ENCODE measurements at places on chromosomes 6 and 20. TPM values are rescaled to one million over a fixed set of nuclear protein-coding genes. Genes with fewer than 3 reads are reported as not detected.

The TAF11 gene
- total RNA-seq: 17.4 TPM

The GGTLC1 gene
- not detected for total RNA-seq

The SIRPB2 gene
- total RNA-seq: 1.2 TPM

The GSTA3 gene
- total RNA-seq: not detected

The SRSF12 gene
- 0.26 TPM for total RNA-seq

- H3K4me1 ChIP-seq: no peaks in the 10 kb centered on the region
- no peaks in the 10 kb centered on the region for H3K36me3 ChIP-seq
- no peaks in the 10 kb centered on the region for H3K27me3 ChIP-seq
- H3K4me3 ChIP-seq: no peak overlapping the region
- DNase-seq: no peak
Observed at GRCh38 chr6:88848870-88849269, 114.5 kb downstream of the RNGTT start.

GRCh38 chr6:133136177-133136880 lies 104.8 kb upstream of the EYA4 start:
- H3K4me1 ChIP-seq: peaks cover 29% of the 10 kb centered on the region
- no peak overlapping the region for H3K27ac ChIP-seq
- H3K4me3 ChIP-seq: no peak overlapping the region

- DNase-seq: no peak
- H3K27ac ChIP-seq: no peak overlapping the region
- no peak overlapping the region for H3K4me3 ChIP-seq
- H3K4me1 ChIP-seq: no peaks in the 10 kb centered on the region
- no peaks in the 10 kb centered on the region for H3K27me3 ChIP-seq
Observed at GRCh38 chr6:142728910-142729481, 216.0 kb downstream of the HIVEP2 start.

DNA sequence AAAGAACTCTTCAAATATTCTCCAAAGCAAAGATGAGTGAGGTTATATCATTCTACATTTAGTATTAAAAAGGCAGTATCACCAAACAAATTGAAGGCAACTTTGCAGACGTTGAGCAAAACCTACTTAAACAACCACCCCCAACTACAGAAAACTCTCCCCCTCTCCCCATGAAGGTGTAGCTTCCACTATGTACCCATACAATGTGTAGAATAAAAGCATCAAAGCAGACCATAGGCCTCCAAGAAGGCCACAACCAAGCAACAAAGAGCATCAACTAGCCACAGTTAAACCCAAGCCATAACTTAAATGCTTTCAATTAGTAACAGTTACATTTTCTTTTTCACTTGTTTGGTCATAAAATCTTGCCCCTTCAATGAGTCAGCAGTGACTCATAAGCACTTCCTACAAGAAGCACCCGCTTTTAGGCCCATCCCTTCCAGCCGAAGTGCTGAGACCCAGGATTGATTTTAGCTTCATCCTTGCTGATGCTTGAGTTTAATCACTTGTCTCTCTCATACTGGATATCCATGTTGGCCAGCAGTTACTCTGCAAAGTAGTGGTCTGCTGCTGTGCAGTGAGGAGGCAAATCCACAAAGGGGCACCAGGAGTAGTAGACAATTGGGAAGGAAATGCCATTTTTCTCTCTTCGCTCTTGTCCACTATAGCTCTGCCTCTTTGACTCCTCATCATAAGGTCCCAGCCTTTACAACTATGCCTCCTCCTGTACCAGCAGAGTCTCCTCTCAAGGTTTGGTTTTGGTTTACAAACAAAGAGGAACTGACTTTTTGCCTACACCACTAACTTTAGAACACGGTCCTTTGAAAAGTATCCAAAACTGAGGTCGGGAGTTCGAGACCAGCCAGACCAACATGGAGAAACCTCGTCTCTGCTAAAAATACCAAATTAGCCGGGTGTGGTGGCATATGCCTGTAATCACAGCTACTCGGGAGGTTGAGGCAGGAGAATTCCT lies 8.4 kb upstream of the NUP153 start:
- no peak overlapping the region for H3K4me3 ChIP-seq
- H3K36me3 ChIP-seq: no peaks in the 10 kb centered on the region
- H3K4me1 ChIP-seq: no peaks in the 10 kb centered on the region
- DNase-seq: no peak

GRCh38 chr6:116011520-116011919 lies 49.2 kb downstream of the FRK start:
- no peak for DNase-seq
- no peaks in the 10 kb centered on the region for H3K4me1 ChIP-seq
- no peaks in the 10 kb centered on the region for H3K36me3 ChIP-seq

- H3K4me3 ChIP-seq: no peak overlapping the region
- H3K4me1 ChIP-seq: no peaks in the 10 kb centered on the region
- no peak overlapping the region for H3K27ac ChIP-seq
- no peak for DNase-seq
- H3K27me3 ChIP-seq: no peaks in the 10 kb centered on the region
- H3K36me3 ChIP-seq: no peaks in the 10 kb centered on the region
Observed at GRCh38 chr6:106060167-106060566, 26.0 kb upstream of the PRDM1 start.

DNA sequence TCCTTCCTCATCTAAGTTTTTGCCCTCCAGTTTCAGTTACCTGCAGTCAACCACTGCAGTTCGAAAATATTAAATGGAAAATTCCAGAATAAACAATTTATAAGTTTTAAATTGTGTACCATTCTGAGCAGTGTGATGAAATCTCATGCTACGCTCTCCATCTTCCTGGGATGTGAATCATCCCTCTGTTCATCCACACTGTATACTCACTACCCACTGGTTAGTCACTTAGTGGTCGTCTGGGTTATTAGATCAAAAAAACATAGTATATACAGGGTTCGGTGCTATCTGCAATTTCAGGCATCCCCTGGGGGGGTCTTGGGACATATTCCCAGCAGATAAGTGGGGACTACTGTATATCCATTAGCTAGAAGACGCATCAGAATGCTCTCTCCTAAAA lies 151.9 kb upstream of the SLC22A16 start:
- no peak for DNase-seq
- no peaks in the 10 kb centered on the region for H3K27me3 ChIP-seq
- no peak overlapping the region for H3K27ac ChIP-seq

- no peak overlapping the region for H3K27ac ChIP-seq
- H3K4me1 ChIP-seq: peaks cover 16% of the 10 kb centered on the region
- H3K4me3 ChIP-seq: no peak overlapping the region
Observed at GRCh38 chr6:151380848-151381205, 10.5 kb downstream of the ZBTB2 start.

DNA sequence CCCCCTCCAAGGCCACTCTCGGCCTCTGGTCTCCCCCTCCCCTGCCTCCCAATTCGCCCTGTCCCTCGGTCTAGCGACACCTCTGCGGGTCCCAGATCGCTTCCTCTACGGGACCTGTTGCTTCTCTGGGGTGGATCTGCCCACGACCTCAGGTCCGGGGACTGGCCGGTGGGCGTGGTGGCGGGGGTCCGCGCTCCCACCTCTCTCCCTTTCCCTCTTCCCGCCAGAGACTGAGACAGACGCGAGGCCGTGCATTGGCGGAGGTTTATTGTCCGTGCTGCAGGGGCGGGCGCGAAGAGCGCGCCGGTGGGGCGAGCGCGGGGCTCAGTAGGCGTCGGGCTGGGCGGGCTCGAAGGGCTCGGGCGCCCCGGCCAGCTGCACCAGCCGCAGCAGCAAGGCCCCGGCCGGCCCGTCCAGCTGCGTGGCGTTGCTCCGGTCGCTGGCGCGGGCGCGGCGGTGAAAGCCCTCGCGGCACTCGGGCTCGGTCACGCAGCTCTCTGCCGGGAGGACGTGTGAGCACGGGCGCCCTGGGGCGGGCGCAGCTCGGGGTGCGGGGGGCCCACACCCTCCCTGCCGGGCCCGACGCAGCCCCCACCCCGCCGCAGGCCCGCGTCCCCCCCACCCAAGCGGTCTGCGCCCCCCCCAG lies 2.1 kb downstream of the AVP start:
- peaks cover 8% of the 10 kb centered on the region for H3K4me1 ChIP-seq
- no peak for DNase-seq
- H3K27ac ChIP-seq: no peak overlapping the region
- H3K36me3 ChIP-seq: no peaks in the 10 kb centered on the region

GRCh38 chr20:19288636-19289035 lies 76.2 kb downstream of the SLC24A3 start:
- H3K27ac ChIP-seq: no peak overlapping the region
- H3K4me1 ChIP-seq: peaks cover 17% of the 10 kb centered on the region
- DNase-seq: no peak
- no peaks in the 10 kb centered on the region for H3K27me3 ChIP-seq
- no peak overlapping the region for H3K4me3 ChIP-seq
- no peaks in the 10 kb centered on the region for H3K36me3 ChIP-seq

- no peak for DNase-seq
- H3K4me3 ChIP-seq: no peak overlapping the region
- no peaks in the 10 kb centered on the region for H3K36me3 ChIP-seq
- H3K27me3 ChIP-seq: no peaks in the 10 kb centered on the region
Observed at GRCh38 chr6:71902261-71902660, 15.9 kb downstream of the RIMS1 start.

DNA sequence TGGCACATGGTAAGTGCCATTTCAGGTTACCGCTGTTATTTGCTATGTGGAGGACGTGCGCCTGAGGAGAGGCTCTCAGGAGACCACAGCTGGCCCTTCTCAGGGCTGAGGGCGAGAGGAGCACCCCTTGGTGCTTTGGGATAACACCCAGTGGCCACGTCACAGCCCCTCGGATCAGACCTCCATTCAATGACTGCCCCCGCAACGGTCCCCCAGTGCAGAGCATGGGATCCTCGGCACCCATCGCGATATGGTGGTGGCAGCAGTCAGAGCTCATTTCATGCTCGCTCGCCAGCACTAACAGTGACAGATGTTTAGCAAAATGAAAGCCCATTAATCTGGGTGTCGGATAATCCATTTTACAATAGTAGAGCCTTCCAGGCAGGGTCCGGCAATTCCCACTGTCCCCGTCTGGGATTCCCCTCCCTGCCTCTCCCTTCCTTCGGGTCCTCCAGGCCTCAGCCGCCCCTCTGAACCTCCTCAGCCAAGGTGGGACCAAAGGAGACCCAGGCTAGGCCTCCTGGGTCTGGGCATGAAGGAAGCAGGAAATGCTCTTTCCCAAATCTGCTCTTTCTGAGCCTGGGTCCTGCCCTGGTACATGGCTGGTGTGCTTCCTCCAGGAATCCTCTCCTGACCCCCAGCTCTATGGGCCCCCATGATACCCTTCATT lies 117.1 kb downstream of the GRM4 start:
- DNase-seq: no peak
- H3K4me3 ChIP-seq: no peak overlapping the region
- no peaks in the 10 kb centered on the region for H3K4me1 ChIP-seq
- H3K36me3 ChIP-seq: no peaks in the 10 kb centered on the region
- H3K27ac ChIP-seq: no peak overlapping the region

DNA sequence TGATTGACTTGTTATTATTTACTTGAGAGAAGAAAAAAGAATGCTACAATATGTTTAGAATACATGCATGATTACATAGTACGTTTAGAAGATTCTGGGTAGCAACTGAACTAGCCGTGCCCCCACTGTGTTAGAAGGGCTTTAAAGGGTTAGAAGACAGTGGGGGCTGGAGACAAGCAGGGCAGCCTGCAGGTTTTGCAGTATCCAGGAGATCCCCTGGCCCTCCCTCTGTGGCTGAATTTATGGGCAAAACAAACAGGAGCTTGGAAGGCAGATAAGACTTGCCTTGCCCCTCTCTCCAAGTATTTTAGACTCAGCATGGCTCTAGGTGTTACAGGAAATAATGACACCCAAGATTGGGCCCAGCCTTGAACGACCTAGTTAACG lies 179.2 kb downstream of the CLIC5 start:
- H3K4me3 ChIP-seq: no peak overlapping the region
- no peaks in the 10 kb centered on the region for H3K36me3 ChIP-seq
- peaks cover 1% of the 10 kb centered on the region for H3K27me3 ChIP-seq
- no peak overlapping the region for H3K27ac ChIP-seq
- no peak for DNase-seq
- no peaks in the 10 kb centered on the region for H3K4me1 ChIP-seq

DNA sequence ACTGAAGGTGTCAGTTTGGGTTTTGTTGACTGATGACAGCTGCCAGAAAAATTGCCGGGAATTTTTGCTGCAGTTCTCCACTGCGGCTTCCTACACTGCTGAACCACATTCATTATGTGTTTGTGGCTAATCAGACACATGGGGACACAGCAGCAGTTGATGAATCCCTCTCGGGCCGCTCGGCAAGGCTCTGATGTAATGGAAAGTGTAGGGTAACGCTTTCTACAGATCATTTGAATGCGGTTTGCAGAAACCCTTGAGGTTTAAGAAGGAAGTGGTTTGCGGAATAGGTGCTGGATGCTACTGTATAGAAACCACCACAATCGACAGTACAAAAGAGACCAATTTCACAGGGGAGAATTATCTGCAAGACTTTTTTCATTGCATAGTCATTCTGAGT lies 138.7 kb upstream of the SASH1 start:
- no peaks in the 10 kb centered on the region for H3K27me3 ChIP-seq
- H3K27ac ChIP-seq: no peak overlapping the region
- no peak overlapping the region for H3K4me3 ChIP-seq
- H3K4me1 ChIP-seq: no peaks in the 10 kb centered on the region

GRCh38 chr6:131770776-131771175 lies 37.0 kb upstream of the ENPP1 start:
- no peaks in the 10 kb centered on the region for H3K36me3 ChIP-seq
- H3K4me1 ChIP-seq: no peaks in the 10 kb centered on the region
- H3K4me3 ChIP-seq: no peak overlapping the region
- DNase-seq: no peak
- no peak overlapping the region for H3K27ac ChIP-seq

DNA sequence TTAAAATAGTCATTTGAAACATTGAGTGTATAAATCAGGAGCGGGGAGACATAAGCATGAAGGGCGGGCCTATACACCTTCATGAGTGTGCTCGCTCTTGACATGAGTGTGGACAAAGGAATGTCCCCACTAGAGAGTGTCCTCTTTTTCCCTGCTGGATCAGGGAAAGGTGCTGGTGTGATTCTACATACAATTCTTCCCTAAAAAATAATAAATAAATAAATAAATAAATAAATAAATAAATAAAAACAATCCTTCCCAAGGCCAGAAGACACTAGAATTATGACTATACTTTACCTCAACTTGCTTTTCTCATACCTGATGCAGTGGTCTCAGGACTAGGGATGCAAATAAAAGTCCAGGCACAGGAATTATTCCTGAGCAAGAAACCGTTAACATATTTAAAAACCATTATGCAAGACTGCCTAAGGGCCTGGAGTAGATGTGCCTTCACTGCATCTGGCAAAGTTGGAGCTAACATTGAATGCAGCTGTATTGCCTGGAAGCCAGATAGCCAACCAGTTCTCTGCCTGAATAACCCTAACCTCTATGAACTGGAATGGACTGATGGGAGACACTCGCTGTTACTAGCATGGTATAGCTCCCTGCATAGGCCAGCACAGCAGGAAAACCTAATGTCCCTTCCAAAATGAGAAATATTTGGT lies 37.5 kb upstream of the MICB start:
- DNase-seq: no peak
- no peaks in the 10 kb centered on the region for H3K36me3 ChIP-seq
- peaks cover 4% of the 10 kb centered on the region for H3K4me1 ChIP-seq
- peaks cover 16% of the 10 kb centered on the region for H3K27me3 ChIP-seq
- no peak overlapping the region for H3K27ac ChIP-seq
- H3K4me3 ChIP-seq: no peak overlapping the region

- no peaks in the 10 kb centered on the region for H3K4me1 ChIP-seq
- no peaks in the 10 kb centered on the region for H3K36me3 ChIP-seq
- H3K27ac ChIP-seq: no peak overlapping the region
- no peak for DNase-seq
- H3K27me3 ChIP-seq: no peaks in the 10 kb centered on the region
Observed at GRCh38 chr6:122372647-122373046, 26.8 kb upstream of the HSF2 start.

All from psoas muscle (tissue), 8 donors.